Activated effector memory CD4-positive, alpha-beta T cell treated with anti-CD3 and anti-CD28 coated beads, Interleukin-2, amount 50 U/mL, for 16 hours (primary cell): ENCODE measurements at places on chromosomes 12 and 14.

DNA sequence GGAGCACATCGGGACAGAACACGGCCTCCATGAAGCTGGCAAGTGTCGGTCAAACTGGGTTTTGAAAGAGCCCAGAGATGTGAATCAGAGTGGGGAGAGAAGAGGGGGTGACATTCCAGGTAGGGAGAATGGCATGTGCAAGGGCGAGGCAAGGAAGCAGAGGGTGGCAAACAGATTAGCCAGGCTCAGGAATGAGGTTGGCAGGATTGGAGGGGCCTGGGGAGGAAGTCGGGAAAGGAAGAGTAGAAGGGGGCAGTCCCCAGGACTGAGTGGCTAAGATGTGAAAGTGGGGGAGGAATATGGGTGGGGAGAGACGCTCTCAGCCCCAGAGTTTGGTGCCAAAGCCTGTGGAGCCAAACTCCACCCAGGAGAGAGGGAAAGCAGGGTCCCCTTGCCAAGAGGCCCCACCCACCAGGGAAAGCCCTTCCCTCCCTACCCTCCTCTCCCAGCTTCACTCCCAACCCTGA, 5.5 kb upstream of the HDAC7 start:
- DNase-seq: no peak

DNA sequence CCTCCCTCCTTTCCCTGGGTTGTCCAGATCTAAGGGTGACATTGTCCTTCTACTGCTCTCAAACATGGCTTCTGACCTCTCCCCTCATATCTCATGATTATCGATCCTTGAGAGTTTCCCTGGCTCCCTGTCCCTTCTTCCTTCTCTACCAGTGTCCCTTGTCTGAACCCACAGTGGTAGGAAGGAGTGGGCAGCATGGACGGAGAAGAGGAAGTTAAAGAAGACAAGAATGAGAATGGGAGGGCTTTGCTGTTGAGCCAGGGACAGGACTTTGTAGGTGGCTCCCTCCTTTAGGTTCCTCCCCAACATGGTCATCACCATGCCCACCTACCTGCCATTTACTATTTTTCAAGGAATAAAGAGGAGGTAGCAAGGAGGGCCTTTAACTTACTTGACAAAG, 166.7 kb downstream of the TMEM117 start:
- DNase-seq: no peak

GRCh38 chr14:71698027-71698426, 234.2 kb upstream of the RGS6 start:
- DNase-seq: no peak

DNA sequence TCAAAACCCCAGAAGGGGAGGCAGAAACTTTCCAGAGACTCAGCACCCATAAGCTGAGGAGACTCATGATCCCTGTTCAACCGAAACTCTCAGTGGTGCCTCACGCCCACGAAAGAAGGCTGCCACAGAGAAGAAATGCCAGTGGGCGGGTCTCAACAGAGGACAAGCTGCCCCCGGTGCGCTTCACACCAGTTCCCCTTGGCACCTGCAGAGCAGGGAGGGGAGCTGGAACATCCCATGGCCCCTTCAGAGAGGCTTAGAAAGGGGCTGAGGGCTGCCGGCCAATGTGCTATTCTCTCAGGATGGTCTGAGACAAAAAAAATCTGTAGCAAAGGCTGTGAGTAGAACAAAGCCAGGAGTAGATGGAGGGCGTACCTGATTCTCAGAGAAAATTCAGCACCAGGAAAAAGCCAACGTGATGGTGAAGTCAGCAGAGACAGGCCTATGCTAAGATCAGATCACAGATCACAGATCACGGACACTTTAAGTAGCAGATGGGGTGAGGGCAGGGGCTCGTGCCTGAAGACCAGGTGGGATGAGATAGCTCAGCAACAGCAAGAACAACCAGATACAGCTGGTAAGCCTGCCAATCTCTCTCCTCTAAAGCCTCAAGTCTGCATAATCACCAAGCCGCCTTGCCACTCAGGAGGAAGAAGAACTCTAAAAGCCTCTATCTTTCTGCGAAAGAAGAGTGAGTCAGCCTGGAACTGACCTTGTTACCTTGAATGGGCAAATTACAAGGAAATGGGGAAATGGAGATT, 206.4 kb upstream of the GRIP1 start:
- DNase-seq: no peak

- DNase-seq: no peak
Observed at GRCh38 chr14:85024931-85025330, 505.0 kb upstream of the FLRT2 start.

DNA sequence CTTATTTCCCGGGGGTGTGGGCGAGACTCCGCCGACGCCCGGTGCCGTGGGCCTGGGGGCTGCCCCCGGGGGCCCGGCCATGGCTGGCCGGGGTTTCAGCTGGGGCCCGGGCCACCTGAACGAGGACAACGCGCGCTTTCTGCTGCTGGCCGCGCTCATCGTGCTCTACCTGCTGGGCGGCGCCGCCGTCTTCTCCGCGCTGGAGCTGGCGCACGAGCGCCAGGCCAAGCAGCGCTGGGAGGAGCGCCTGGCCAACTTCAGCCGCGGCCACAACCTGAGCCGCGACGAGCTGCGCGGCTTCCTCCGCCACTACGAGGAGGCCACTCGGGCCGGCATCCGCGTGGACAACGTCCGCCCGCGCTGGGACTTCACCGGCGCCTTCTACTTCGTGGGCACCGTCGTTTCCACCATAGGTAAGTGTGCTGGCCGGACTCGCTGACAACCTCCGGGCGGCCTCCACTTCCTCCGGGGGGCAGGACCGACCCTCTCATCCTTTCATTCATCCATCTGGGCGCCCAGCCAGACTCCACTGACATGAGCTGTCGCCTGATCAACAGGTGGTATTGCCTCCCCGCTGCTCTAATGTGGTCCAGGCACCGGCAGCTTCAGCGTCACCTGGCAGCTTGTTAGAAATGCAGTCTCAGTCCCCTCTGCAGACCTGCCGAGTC, 467 bp downstream of the KCNK13 start:
- DNase-seq: no peak

GRCh38 chr14:76499399-76499798, 123.5 kb downstream of the ESRRB start:
- DNase-seq: peak; percentile 48

DNA sequence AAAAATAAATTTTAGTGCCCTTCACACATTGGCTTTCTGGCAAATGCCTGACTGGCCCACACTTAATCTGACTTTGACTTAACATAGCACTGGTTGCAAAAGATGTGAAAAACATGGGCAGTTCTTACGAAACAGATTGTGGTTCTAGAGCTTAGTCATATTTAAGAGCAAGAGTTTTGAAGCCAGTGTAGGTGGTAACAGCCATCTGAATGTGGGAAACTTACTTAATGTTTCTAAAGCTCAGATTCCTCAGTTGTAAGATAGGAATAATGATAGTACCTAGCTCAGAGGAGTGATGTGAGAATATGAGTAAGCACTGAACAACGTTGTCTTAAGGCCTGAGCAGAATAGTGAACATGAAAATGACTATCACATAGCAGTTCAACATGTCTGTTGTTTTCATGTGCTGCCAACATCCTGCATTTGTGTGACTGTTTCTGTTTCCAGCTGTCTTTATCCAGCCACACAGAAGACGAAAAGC, 262.7 kb downstream of the SYT1 start:
- no peak for DNase-seq

DNA sequence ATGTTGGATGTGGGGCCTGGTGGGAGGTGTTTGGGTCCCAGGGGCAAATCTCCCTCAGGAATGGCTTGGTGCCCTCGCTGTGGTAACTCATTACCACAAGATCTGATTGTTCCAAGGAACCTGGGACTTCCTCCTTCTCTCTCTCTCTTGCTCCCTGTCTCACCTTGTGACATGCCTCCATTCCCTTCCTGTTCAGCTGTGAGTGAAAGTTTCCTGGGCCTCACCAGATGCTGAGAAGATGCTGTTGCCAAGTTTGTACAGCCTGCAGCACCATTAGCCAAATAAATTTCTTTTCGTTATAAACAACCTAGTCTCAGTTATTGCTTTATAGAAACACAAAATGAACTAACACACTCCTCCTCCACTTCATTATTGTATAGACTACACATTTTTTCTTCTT, 759.8 kb upstream of the MDGA2 start:
- no peak for DNase-seq

DNA sequence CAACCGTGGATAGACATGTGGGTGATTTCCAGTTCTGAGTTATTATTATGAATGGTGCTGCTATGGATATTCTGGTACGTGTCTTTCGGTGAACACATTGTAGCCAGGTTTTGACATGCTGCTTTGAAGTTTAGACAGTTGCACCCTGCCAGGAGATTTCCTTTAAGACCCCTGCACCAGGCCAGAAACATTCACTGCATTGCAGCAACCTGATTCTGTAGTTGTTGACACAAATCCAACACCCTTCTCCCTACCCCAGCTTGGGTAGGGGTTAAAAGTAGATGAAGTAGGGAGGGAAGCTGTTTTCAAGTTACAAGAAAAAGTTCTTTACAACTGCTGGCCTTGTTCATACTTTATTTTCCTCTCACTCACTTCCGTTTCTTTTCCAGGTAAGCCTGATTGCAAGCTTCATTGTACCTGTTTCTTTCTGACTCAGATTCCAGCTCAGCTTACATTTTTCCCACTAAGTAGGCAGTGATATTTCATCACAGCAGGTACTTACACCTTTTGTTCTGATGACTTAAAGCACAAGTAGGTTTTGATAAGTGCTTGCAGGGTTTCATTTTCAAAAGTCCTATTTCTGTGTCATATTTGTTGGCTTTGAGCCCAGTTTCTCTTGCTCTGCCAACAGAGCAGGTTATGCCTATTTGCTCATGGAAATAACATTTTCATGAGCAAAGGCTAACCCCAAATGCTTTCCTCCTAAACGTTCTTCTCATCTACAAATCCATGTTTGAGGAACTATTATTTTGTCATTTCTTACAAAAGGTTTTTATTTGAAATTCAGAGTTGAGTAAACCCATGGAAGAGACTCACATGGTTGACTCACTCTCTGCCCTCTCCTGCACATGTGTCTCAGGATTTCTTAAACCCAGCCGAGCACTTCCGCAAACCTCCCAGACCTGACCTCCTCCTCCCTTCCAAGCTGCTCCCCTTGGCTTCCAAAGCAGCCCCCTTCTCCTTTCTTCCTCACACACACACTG, 12.1 kb upstream of the LTA4H start:
- no peak for DNase-seq

- no peak for DNase-seq
Observed at GRCh38 chr14:80003138-80003537, 208.2 kb downstream of the DIO2 start.

- DNase-seq: no peak
Observed at GRCh38 chr12:116650585-116651087, 87.2 kb downstream of the SPRING1 start.

DNA sequence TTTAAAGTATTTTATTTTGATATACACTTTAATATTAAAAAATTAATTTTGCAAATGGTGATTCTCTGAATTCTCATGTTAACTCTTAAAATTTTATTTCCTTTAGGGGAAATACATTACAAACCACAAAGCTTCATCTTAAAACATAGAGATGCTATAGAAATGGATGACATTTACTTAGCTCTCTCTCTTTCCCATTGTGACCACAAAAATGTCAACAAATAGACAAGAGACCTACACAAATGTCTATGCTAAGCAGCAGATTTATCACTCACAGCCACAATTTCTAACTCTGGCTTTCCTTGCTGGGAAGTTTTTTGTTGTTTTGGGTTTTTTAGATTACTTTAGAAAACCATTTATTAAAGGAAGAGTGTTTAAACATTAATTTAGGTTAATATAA, 19.9 kb upstream of the PHC1 start:
- no peak for DNase-seq

- DNase-seq: no peak
Observed at GRCh38 chr12:66061557-66062289, 68.8 kb downstream of the LLPH start.

DNA sequence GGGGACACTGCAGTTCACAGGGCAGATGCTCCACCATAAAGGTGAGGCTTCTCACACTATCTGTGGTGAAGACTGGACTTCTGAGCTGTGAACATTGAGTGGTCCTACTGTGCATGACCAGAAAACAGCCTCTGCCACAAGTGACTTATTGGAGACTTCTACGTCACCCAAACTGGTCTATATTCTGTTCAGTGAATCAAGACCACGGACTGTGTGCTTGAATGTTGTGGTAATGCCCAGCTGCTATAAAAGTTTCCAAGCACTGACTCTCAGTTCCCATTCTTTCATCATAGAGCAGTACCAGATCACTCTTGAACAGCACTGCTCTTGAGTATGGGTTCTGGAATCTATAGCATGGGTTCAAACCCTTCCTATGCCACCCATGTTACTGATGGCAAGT, 4.8 kb upstream of the PLEK2 start:
- DNase-seq: no peak

DNA sequence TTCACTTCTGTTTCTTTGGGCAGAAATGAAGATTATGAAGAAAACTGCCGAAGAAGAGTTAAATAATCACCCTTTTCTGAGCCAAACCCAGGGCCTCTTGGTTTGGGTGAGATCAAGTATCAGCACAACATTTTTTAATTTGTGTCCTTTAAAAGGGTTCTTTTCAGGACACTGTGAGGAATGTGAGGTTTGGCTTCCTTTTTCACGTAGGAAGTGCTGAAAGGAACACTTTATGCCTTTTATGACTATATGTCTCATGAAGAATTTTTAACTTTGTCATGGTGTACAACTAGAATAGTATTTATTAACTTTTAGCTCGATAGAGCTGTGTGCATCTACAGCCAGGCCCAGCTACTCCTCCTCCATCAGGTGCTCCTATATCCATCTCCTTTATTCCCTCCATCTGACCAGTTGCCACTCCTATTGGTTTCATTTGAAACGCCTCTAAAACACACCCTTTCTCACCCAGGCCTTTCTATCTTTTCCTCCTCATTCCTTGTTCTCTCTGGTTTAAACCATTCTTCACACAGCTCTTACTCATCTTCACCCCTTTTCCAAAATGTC, 103.6 kb upstream of the LRIG3 start:
- DNase-seq: no peak

DNA sequence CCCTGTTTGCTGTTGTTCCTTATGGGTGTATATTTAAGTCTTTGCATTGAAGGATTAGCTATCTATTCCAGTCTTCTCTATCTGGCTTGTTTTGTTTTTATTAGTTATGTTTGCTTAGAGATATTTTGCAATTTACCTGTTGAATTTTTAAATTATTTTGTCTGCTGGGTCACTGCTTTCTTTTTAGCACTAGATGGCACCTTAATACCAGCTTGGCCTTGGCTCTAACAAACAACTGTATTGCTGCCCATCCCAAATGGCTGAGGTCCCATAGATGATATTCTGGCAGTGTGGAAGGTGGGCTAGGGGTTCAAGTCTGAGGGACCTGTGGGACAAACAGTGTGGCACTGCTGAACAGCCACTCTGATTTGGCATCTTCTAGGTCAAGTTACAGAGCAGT, 144.0 kb upstream of the FBXO33 start:
- DNase-seq: no peak

GRCh38 chr14:100389497-100390104, 66.5 kb downstream of the SLC25A47 start:
- no peak for DNase-seq

DNA sequence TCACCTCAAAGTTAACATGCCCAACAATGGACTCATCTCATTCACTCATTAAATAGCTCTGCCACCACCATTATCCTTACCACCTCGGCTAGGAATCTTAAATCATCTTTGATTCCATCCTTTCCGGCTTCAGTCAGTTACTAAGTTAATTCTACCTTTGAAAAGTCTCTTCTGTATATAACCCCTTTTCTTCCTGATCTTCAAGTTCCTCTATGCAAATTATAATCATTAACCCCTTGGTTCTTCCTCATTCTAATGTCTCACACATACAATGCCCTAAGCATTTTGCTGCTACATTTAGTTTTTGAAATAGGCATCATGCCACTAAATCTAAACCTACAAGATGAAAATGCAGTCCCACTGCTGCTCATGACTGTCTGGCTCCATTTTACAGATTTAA, 51.6 kb downstream of the ATP2B1 start:
- no peak for DNase-seq
